ENCODE measurements at places on chromosomes 12 and 14.

GRCh38 chr12:3315201-3315661, 175.8 kb upstream of the PRMT8 start:
- no peak for DNase-seq

DNA sequence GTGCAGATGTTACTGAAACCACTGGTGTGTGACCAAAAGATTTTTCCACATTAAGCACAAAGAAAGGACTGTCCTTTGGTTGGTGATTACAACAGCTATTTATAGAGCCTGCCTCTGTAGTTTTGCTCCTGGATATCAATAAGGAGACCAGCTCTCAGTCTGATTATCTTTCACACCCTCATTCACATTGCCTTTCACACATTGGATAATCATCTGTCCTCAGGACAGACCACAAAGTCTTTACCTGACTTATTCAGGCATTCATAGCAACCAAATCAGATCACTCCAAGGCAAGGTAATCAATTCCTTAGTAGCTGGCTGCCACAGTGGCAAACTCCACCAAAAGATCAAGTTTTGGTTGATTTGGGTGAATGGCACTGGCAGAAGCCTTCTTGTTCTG, 59.6 kb upstream of the CPSF6 start:
- no peak for DNase-seq

GRCh38 chr12:76558684-76559399, 729 bp downstream of the OSBPL8 start:
- peak; percentile 27 for DNase-seq

GRCh38 chr14:57091030-57091608, 177.6 kb downstream of the EXOC5 start:
- DNase-seq, result no peak

DNA sequence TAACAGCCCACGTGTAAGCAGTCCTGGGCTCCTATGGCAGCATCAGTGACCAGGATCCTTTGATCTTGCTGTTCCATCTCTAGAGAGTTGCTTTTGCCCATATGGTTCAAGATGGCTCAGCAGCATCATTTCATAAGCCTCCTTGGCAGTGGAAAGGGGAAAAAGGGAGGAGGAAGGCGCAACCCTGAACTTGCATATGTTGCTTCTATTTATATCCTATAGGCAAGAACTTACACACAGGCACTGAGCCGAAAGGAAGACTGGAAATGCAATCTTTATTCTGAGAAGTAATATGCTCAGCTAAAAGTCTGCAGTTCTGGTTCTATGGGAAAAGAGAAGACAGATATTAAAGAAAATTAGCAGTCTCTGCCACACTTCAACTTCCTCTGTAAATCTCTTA, 167.7 kb upstream of the PLXNC1 start:
- no peak for DNase-seq

- DNase-seq, result no peak
These were observed 109.8 kb upstream of the ARID2 start for GRCh38 chr12:45619736-45620135.

DNA sequence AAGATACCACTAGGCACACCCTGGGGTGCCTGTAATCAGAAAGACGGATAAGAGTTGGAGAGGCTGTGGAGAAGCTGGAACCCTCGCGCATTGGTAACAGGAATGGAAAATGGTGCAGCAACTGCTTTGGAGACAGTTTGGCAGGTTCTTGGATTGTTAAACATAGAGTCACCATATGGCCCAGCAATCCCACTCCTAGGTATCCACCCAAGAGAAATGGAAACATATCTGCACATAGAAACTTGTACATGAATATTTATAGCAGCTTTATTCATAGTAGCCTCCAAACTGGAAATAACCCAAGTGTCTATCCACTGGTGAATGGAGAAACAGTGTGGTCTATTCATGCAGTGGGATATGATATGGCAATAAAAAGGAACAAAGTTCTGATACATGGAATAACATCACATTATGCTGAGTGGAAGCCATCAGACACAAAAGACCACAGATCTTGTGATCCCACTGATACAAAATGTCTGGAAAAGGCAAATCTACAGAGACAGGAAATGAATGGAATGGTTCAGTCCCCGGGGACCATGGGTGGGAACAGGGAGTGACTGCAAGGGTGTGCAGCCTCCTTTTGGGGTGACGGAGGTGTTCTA, 45.4 kb downstream of the JAG2 start:
- no peak for DNase-seq
